ENCODE measurements at places on chromosomes 2 and 18.

- DNase-seq = peak; percentile 6
Observed at GRCh38 chr2:101349893-101350662, 37.2 kb downstream of the CREG2 start.

DNA sequence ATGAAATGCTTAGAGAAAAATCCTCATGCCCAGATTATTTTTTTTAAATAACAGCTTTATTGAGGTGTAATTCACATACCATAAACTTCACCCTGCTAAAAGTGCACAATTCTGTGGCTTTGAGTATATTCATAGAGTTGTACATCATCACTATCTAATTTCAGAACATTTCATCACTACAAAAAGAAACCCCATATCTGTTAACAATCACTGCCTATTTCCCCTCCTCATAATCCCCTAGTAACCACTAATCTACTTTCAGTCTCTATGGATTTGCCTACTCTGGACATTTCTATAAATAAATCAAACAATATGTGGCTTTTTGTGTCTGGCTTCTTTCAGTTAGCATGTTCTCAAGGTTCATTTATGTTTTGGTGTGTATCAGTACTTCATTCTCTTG lies 51.4 kb downstream of the OSBPL1A start:
- DNase-seq = no peak

GRCh38 chr2:238667008-238667407 lies 180.9 kb upstream of the TWIST2 start:
- no peak for DNase-seq

GRCh38 chr2:234564699-234565098 lies 67.8 kb upstream of the ARL4C start:
- no peak for DNase-seq

DNA sequence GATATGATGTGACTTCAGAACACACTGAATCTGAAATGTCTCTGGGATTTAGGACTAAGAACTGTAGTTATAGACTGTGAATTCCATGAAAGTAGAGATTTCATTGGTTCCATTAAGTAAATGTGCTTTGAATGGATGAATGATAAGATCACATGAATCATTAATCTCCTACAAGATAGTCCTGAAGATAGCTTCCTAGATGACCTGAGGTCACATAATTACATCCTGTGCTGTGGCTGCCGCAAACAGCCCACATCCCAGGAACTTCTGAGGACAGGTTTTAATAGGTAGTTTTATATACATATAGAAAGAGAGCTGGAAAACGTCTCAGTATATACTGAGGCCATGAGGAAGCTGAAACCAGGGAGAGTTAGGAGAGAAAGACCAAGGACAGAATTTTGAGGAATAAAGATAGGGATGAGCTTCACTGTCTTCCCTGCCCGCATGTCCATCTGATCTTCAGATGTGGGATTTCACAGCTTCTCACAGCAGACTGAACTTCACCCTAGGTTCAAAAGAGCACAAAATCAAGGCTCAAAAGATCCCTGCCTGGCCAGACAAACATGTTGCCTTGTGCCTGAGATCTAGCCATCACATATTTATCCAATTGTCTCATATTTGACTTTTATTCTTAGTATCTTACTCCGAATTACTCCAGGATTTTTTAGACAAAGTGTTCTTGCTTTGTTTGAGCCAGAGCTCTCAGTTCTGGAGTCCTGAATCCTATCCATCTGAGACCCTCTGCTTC lies 188.2 kb downstream of the IRS1 start:
- DNase-seq = no peak

GRCh38 chr2:188668017-188668680 lies 306.0 kb upstream of the COL3A1 start:
- DNase-seq = peak; percentile 90

- DNase-seq = no peak
Observed at GRCh38 chr2:74819702-74820101, 14.2 kb upstream of the HK2 start.

DNA sequence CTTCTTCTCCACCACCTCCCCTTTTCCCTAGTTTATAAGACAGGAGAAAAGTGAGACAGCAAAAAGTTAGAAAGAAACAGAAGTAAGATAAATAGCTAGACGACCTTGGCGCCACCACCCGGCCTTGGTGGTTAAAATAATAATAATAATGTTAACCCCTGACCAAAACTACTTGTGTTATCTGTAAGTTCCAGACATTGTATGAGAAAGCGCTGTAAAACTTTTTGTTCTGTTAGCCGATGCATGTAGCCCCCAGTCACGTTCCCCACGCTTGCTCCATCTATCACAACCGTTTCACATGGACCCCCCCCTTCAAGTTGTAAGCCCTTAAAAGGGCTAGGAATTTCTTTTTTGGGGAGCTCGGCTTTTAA lies 1.5 kb upstream of the BUB1 start:
- no peak for DNase-seq

GRCh38 chr2:144770616-144771230 lies 250.8 kb upstream of the ZEB2 start:
- DNase-seq = no peak

GRCh38 chr2:241379481-241380480 lies 23.7 kb downstream of the FARP2 start:
- no peak for DNase-seq

GRCh38 chr2:3421580-3421979 lies 42.1 kb downstream of the TRAPPC12 start:
- no peak for DNase-seq

DNA sequence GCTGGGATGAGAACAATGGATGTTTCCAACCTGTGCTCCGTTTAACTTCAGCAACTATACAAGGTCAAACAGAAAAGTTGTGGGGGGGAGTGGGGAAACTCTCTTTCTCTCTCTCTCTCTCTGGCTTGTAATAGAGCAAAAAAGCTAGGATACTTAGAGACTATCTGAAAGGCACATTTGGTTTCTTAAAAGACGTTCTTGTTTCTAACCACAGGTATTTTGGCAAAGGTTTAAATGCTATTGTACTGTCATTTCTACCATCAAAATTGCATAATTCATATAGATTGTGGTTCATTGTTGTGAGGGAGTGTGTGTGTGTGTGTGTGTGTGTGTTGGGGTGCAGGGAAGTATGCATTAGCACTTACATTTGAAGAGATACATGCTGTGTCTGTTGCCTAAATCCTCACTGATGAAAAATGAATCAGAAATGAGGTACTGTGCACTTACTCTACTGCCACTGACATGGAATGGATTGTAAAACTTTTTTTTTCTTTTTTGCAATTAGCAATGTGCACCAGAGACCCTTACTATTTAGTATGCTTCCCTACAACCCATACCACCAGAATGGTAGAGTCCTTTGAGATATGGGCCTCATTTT lies 841.0 kb upstream of the PIK3C3 start:
- DNase-seq = no peak

- no peak for DNase-seq
Observed at GRCh38 chr2:64362562-64363026, 91.4 kb upstream of the LGALSL start.

GRCh38 chr2:60045456-60045855 lies 508.0 kb downstream of the BCL11A start:
- DNase-seq = no peak

- DNase-seq = peak; percentile 17
Observed at GRCh38 chr2:157257312-157258252, at the start of gene GALNT5. GALNT5 (plus strand) TSS chr2:157257705; CDS start chr2:157258083, 378 bp downstream.

- no peak for DNase-seq
Observed at GRCh38 chr2:166115589-166115988, 12.2 kb downstream of the SCN1A start.

- DNase-seq = no peak
Observed at GRCh38 chr2:129793431-129793902, 186.0 kb upstream of the RAB6C start.

DNA sequence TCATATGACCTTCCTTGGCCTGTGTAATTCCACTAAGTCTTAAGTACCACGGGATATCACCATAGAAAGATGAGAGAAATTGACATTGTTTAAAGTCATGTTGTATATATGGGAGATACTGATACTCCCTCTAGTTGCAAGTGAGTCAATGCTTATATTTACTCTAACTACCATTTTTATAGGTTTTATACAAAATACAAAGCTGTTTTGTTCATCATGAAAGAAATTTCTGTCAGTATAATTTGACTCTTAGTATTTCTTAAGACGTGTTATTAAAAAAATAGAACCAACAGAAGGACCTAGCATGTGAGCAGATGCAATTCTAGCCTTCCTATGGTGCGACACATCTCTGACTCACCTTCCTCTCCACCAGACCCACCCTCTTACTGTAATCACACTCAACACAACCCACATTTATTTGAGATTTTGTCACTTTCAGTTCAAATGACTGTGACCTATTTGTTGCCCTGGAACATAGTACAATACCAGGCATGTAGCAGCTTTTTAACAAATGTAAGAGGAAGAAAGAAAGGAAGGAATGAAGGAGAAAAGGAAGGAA lies 453.1 kb downstream of the CMPK2 start:
- no peak for DNase-seq

- no peak for DNase-seq
Observed at GRCh38 chr2:6526093-6526824, 339.4 kb downstream of the CMPK2 start.

GRCh38 chr2:106983305-106983704 lies 97.3 kb upstream of the ST6GAL2 start:
- no peak for DNase-seq

DNA sequence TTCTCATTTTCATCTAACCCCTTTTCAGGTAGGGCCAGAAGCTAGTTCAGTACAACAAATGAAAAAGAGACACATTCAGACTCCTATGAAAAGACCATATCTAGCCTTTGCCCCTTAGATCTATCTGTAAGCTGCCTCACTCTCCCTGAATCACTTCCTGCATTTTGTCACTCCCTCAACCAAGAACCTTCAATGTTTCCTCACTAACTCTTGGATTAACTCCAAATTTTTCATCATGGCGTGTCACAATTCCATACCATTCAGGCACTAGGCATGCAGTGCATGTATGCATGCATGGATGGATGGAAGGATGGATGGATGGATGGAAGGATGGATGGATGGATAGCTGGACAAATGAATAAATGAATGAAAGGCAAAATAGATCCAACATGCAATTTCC lies 356.9 kb downstream of the TNS1 start:
- DNase-seq = no peak

DNA sequence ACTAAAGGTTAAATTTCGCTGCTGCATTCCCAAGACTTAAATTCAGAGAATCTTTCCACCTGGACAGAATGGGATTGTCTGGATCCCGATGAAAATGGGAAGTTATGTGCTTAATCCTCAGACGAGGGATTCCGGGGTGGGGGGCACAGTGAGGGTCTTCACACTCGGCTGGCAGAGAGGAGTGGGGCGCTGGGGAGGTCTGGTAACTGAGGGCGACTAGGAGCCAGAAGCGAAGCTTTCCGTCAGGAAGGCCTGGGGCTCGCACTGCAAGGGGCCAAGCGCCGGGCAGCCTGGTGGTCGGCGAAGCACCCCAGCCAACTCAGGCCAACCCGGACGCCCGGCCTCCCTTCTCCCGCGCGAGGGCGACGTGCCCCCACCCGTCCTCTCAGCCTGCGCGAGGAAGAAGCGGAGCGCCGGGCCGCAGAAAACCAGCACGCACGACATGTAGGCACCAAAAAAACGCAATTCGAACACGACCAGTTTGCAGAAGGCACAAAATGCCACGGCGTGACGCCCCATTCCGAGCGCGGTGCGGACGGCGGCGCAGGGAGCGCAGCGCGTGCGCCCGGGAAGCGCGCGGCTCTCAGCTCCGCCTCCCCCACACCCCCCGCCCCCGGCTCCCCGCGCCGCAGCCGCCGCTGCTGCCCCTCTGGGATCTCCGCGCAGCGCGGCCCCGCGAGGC lies 188.1 kb downstream of the ZEB2 start:
- DNase-seq = peak; percentile 26

DNA sequence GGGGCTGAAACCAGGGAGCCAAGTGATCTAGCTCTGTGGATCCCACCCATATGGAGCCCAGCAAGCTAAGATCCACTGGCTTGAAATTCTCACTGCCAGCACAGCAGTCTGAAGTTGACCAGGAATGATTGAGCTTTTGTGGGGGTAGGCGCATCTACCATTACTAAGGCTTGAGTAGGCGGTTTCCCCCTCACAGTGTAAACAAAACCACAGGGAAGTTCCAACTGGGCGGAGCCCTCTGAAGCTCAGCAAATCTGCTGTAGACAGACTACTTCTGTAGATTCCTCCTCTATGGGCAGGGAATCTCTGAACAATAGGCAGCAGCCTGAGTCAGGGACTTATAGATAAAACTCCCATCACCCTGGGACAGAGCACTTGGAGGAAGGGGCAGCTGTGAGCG lies 96.7 kb downstream of the CCDC148 start:
- no peak for DNase-seq

GRCh38 chr18:5413447-5413846 lies 117.9 kb upstream of the ZBTB14 start:
- DNase-seq = no peak

GRCh38 chr2:225103737-225104141 lies 61.5 kb upstream of the DOCK10 start:
- no peak for DNase-seq

GRCh38 chr2:105868060-105868459 lies 123.3 kb downstream of the NCK2 start:
- no peak for DNase-seq

DNA sequence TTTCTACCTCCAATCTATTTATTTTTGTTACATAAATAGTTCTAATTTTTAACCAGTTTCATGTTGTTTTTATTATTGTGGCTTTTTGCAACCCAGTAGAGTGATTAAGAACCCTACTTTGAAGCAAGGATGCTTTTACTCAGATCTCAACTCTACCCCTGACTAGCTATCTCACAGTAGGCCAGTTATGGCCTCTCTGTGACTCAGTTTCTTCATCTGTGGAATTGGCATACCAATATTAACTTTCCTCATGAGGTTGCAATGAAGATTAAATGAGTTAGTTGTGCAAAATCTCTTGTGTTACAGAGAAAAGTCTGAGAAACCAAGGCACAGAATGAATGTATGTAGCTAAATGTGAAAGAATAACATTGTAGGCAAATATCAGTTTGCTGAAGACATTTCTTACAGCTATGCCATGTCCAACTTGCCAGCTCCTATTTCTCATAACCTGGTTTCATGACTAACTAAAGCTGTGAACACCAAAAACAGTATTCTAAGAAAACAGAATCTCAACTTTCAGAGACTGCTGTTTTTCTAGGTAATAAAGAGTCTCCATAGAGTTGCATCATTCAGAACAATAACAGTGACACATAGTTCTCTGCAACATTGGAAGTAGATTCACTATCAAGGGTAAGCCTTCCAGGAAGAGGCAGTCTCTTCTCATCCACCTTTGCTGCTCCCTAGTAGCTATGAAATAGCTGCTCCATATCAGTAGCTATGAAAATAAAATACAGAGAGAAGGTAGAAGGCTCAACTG lies 33.2 kb upstream of the CYTIP start:
- DNase-seq = no peak

DNA sequence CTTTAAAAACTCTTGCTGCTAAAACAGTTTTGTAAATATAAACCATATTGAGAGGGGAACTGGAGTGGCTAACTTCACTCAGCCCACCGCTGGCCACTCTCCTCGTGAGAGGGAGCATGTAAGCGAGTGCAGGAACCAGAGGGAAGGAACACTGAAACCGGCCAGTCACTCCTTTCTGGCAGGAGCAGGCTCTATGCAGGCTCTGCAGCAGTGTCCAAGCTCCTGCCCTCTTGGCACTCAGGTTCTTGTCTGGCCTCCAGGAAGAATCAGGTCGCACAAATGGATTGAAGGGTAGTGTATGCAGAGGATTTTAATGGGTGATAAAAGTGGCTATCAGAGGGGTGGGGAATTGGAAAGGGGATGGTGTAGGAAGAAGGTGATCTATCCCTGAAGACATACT lies 157.7 kb downstream of the TMX3 start:
- no peak for DNase-seq
